Stimulated activated naive CD8-positive, alpha-beta T cell treated with anti-CD3 and anti-CD28 coated beads, Interleukin-15, Interleukin-2, amounts not matched to agents 100 U/mL and 50 U/mL, for 24 hours (primary cell): ENCODE measurements at places on chromosomes 7 and 10.

DNA sequence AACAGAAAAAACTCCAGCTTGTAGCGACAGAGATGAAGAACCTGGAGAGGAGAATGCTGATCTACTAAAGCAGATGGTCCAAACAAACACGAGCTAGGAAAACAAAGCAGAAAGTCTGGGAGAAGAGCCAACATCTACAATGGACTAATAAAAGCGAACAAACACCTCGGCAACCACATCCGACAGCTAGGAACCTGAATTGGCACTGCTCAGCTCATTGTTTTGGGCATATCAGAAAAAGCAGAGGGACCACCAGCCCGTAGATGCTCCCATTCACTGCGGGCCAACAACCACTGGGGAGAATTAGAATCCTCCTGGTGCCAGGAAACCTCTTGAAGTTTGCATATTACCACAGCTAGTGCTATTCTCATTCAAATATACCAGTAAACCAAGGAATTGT is 204.7 kb downstream of the NXPH1 start:
- DNase-seq, result no peak

DNA sequence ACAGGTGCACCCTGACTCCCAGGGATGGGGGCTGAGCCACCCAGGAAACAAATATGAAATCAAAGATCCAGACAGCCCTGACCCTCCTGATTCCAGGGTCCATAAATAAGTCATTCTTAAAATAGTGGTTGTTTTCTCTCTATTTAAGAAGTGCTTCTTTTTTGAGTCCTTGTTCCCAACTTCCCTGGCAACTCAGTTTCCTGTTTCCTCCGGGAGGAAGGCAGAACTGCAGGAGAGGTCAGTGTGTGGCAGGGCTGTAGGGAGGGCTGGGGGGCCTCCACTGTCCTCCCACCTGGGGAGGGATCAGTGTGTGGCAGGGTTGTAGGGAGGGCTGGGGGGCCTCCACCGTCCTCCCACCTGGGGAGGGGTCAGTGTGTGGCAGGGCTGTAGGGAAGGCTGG is 88.7 kb upstream of the PDGFA start:
- no peak for DNase-seq

GRCh38 chr10:84172467-84173356 is 889 bp upstream of the GPR15LG start:
- DNase-seq, result no peak

- DNase-seq, result no peak
Measured at GRCh38 chr10:75398200-75398691, 3.3 kb downstream of the ZNF503 start.

- no peak for DNase-seq
Measured at GRCh38 chr7:90597563-90598253, 1.6 kb downstream of the CDK14 start.
